Right ventricle myocardium superior (tissue), 1 donor: ENCODE measurements at places on chromosomes 1 and 21.

DNA sequence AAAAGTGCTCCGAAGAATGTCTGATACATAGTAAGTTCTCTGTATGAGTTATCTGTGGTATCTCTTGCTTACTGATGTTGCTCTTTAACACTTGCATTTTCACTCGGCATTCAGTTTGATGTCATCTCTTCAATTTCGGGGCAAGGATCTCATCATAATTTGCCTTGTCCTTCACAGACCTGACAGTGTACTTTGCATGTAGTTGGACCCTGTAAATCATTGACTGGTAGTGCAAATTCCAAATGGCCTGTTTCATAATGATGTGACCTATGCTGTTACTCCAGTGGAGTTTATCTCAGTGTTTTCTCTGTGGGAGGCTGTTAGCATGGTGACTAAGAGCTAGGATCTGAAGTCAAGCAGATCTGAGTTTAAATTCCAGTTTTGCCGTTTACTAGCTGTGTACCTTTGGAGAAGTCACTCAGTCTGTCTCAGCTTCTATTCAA is 34.2 kb upstream of the ABCD3 start:
- DNase-seq: no peak

DNA sequence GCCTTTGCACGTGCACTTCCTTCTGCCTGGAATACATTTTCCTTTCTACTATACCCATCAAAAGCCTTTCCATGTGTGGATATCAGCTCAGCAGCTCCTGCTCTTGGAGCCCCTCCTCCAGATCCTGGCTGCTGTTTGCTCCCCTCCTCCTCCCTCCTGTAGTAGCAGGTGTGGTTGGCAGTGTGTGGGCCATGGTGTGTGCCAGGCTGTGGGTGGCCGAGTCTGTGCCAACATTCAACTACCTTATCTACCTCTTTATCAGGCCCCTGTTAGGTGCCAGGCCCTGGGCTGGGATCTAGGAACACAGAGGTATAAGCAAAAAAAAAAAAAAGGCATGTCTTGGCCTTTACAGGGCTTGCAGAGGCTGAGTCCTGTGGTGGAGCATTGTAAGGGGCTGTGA is 180.6 kb upstream of the JUN start:
- no peak for DNase-seq

DNA sequence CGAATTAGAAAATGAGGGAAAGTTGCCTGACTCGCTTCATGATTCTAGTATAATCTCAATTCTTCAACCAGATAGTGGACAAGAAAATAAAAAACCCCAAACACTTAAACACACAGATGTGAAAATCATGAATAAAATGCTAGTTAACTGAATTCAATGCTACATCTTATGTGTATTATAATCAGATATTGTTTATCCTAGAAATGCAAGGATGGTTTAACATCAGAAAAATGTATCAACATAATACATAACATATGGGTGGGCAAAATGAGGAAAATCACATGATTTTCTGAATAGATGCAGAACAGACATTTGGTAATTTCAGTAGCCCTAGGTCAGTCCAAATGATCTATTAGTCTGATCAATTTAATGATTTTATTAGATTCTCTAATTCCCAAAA is 97.2 kb downstream of the SIM2 start:
- DNase-seq: no peak

- DNase-seq: no peak
These were observed 272.0 kb downstream of the HHIPL2 start for GRCh38 chr1:222275729-222276465.

GRCh38 chr1:81554534-81554933 is 246.2 kb upstream of the ADGRL2 start:
- no peak for DNase-seq

- DNase-seq: no peak
These were observed 11.0 kb downstream of the ALDH4A1 start for GRCh38 chr1:18891426-18891780.

- DNase-seq: no peak
These were observed 62.7 kb upstream of the NBL1 start for GRCh38 chr1:19581381-19581780.

DNA sequence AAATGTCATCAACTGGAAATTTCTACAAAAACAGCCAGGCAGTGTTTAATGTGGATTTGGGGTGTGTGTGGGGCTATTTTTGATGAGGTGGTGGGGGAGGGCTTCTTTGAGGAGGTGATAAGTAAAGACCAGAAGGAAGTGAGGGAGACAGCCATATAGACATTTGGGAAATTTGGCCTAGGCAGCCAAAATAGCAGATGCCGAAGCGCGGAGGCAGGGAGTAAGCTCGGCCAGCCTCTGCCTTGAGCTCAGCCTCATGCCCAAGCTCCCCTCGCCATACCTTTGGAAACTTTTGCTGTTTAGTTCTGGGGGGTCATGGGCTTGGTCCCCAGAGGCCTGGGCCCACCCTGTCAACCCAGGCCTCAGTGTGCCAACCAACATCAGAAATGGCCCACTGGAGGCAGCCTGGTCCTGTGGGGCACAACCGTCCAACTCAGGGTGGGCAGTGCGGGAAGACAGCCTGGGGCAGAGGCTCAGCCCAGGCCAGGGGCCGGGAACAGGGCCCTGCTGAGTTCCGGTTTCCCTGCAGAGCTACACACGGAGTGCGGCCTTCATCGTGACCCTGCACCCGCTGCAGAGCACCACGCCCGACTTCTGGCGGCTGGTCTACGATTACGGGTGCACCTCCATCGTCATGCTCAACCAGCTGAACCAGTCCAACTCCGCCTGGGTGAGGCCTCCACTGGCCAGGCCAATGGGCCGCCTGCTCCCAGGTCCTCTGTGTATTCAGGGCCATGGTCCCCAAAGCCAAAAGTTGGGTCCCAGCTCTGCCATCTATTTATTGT is 84.0 kb downstream of the PTPRU start:
- DNase-seq: no peak

- DNase-seq: no peak
These were observed 572 bp downstream of the CYB5RL start for GRCh38 chr1:54199151-54199764.

- DNase-seq: no peak
These were observed 2.4 kb downstream of the LIX1L start for GRCh38 chr1:145955436-145955835.

- no peak for DNase-seq
These were observed 5.9 kb downstream of the ADPRS start for GRCh38 chr1:36094621-36095061.

- no peak for DNase-seq
These were observed 82.4 kb upstream of the HOOK1 start for GRCh38 chr1:59732214-59732955.

- no peak for DNase-seq
These were observed 569.4 kb upstream of the ADAMTS5 start for GRCh38 chr21:27536319-27536718.

GRCh38 chr1:910881-911721 is 12.6 kb upstream of the SAMD11 start:
- peak; percentile 33 for DNase-seq

GRCh38 chr1:169601096-169601881 is 15.0 kb upstream of the F5 start:
- no peak for DNase-seq

DNA sequence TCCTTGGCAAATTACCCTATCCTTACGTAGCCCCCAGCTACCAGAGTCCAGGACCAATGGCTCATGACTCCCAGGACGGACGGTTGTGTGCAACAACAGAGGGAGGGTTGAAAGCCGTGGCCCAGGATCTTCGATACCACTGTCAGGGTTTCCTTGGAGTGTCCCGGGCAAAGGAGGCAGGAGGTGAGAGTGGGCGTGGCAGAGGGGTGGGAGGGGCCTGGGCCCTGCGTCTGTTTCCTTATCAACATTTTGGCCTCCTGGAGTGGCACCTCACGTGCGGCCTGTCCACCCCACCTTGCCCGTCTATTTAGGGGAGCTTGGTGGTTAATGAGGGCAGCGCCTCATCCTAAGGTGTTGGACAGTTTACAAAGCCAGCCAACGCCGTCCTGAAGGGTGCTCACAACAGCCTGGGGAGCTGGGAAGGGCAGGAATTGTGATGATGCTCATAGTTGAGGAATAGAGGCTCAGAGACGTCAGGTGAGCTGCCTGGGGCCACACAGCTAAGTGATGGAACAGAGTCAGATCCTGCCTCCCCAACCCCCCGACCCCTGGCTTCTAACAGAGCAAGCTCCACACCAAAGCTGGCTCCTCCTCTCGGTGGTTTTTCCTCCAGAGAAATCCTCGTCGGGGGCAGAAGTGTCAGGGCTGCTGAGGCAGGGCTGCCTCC is 17.4 kb upstream of the ARHGEF10L start:
- DNase-seq: no peak

- peak; percentile 86 for DNase-seq
These were observed 68.1 kb upstream of the ANGPTL1 start for GRCh38 chr1:178938959-178939317.

DNA sequence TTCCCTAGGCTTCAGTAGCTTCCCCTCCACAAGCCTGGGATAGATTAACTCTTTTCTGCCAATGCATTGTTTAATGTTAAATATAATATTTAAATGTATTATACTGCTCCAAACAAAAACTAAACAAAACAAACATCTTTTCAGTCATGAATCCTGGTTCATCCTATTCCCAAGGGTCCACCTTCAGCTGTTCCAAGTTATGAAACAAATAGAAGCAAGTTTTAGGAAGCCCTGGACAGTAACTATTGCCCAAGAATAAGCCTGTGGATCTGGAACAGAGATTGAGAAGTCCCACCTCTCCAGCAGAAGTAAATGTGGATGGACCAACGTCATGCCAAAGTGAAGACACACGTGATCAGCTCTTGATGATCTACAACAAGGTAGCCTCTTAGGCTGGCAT is 408.1 kb downstream of the SETD4 start:
- no peak for DNase-seq

- DNase-seq: no peak
These were observed 119.1 kb upstream of the RUNX3 start for GRCh38 chr1:25049190-25049589.

DNA sequence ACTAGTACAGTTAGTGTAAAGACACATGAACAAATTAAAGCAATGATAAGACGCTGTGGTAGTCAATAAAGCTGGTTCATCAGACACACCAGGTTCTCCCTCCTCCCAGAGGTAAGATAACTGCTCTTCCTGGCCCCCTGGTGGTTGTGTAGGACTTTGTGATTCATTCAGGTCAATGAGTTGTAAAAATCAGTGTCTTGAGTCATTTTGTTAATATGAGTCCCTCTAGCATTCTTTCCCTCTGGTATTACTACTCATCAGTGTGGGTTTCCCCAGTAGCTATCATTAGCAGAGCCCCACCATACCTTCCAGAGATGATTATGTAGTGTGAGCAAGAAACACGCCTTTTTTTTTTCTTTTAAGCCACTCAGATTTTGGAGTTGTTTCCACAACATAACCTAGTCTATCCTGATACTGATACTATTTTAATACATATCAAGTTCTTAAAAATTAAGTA is 3.6 kb upstream of the SETDB1 start:
- DNase-seq: no peak

DNA sequence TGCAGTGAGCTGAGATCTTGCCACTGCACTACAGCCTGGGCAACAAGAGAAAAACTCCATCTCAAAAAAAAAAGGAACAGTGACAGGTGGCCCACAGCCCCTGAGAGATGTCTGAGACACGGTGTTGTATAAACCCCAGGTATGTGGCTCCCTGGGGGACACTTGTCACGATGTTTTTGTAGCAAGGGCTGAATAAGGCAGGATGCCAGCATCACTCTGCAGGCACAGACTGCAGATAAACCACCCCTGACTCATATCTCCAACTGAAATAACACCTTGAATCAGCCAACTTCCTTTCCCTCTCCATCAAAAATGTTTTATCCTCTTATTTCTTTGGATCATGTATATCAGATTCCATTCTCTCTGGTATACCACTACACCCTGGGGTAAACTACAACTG is 52.5 kb downstream of the NMNAT2 start:
- no peak for DNase-seq

DNA sequence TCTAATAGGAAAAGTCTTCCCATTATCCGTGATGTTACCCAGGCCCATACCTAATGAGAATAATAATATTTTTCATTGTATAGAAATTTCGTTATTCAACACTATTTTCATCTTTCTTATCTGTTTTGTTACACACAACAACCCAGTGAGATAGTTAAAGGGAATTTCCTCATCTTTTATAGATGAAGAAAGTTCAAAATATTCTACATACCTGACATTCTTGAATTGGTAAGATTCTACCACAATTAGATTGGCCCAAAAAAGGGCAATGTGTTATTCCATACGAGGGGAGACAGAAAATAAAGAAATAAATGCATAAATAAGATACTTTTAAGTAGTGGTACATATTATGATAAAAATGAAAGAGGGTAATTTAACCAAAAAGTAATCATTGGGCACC is 405.5 kb upstream of the ADAMTS5 start:
- DNase-seq: no peak

DNA sequence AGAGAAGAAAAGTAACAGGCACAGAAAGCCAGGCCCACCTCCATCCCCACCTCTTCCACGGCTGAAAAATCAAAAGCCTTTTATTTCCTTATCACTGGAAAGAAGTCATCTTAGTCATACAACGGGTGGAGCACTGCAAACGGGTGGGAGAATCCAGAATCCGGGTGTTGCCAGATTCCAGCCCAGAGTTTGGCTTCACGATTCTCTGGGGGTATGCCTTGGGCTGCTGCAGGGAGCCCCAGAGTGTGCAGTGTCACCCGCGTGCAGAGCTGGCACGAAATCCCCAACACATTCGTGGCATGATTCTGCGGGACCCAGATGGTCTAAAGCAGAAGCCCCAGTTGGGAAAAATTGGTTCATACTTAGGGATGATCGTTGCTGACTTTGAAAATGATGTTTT is 2.6 kb upstream of the NPPA start:
- no peak for DNase-seq

DNA sequence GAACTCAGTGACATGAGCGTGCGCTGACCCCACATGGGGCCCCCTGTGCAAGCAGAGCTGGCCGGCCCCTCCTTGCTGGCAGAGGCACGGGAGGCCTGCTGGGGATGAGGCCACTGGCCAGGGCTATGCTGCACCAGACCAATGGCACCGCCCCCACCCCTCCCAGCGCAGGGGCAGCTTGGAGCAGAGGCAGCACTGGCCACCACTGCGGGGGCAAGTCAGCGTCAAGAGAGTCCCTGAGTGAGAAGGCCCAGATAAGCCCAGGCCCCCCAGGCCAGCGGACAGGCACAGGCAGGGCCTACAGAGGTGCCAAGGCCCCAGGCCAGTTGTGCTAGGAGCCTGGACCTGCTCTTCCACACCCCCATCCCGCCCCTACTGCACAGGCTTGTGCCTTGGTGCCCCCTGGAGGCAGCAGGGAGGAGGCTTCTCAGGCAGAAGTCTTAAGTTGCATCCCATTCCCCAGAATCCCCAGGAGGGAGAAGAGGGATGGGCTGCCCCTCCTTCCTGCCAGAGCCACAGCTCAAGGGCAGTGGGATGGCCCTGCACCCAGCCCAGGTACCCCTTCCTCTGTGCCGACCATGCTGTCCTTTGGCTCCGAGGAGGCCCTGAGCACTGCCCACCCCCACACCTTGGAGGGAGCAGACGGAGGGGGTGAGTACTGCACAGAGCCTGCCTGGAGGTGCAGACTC is 35.8 kb downstream of the EPHX1 start:
- peak; percentile 85 for DNase-seq

DNA sequence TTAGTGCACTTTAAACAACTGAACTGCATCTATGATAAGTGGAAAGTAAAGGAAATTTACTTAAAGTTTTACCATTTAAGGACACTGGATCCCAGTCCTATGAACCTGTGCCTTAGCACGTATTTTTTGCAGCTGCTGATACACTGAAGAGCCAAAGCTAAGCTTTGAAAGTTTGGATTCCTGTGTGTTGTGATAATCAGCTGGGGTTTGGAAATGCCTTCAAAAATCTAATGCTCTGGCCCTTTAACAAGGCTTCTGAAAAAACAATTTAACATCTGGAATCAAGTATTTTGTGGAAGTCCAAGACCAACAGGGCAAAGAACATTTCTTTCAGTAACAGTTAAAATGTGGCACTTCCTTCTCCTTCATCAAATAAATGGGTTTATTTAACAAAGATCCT is 51.8 kb downstream of the DDAH1 start:
- DNase-seq: no peak

- no peak for DNase-seq
These were observed 214.6 kb downstream of the DUSP10 start for GRCh38 chr1:221527302-221527701.
